Cortex of kidney (tissue), 1 donor: ENCODE measurements at places on chromosomes 12 and 14.

DNA sequence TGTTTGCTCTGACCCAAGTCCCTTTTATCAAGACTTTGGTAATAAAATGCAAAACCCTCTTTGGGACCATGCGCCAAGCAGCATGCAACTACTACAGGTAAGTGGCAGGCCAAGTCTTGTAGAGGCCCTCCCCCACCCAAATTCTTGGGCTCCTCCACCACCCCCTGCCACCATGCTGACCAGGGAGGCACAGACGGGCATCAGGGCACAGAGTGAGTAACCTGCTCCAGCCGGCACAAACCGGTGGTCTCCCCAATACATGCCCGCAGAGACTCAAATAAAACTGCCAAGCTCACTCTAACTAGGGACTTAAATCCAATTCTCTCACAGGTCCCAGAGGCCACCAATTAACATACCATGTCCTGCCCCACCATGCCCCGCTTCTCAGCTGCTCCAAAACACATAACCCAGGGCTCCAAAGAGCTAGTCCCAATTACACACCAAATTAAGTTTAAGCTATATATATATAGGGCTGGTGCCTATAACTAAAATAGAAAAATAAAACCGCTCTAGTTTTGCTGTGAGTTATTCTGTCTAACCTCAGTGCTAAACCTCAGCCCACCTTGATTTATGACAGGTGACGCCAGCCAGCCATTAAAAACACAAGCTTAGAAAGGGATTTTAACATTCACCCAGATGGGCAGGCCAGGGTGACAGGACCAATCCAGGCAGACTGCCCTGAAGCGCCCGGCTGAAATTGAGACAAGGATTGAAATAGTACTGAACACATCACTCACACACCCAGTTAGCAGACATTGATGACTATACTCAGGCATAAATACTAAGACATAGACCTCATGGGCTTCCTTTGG is 81.0 kb downstream of the CLMN start:
- DNase-seq, result no peak

DNA sequence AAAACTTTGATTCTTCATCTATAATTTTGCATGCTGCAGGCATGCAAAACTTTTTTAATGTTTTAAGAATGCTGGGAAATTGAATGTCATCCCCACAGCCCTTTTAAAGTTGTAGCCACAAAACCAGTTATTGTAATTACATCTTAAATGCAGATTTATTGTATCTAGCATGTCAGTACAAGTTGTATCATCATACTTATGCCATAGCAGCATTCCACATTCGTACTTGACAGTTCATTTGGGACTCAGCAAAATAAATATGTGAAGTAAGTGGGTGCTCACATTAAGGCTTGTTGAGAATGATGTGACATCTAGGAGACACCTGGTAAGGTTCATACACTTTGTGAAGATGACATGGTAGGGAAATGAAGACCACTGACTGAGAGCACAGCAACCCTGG is 44.0 kb upstream of the GZMB start:
- no peak for DNase-seq

DNA sequence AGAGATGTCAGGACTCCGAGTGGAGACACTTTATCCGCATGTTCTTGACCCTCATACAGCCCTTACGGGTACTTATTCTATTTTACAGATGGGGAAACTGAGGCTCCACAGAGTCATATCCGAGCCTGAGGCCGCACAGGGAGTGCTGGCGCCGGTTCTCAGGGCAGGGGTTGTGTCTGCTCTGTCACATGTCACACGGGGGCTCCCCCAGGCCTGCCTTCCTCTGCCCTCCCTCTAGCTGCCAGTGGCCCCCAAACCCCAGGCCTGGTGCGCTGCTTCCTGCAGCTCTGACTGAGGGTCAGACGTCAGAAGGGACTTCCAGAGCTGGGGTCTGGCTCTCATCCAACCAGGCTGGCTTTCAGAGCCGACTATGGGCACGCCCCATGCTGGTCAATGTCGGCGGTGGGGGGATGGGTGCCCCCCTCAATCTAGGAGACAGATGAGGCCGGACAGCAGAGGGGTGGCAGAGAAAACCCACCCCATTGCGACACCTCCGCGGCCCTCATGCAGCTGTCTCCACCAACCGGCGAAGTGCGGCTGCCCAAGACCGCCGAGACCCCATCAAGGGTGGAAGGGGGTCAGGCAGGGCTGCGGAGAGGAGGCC is 811 bp upstream of the INF2 start:
- no peak for DNase-seq

DNA sequence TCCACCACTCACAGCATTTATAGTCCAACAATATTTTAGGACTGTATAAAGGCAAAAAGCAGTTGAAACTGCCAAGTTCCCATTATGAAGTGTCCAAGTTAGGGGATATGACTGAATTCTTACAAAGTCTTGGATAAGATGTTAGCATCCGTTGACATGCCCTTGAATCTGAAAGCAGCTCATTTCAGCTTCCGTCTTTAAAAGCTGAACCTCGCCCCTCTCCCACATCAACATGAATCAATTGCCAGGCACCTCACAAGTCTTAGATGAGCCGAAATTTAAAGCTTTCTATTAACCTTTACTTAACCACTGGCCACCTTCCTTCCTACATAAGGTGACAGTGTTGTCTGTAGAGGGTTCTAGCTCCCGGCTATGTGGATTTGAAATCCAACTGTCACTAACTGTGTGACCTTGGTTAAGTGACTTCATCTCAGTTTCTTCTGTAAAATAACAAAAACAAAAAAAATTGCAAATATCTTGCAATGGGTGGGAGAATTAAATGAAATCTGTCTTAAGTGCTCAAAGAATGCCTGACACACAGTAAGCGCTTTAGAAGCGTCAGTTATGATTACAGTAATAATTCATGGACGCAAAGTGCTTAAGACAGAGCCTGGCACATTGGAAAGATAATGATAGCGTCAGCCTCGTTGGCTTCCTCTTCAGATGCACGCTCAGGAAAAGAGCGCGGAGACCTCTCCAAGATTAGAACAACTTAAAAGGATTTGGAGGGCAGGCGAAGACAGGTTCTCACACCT is 1.2 kb downstream of the PPP1CC start:
- no peak for DNase-seq

GRCh38 chr12:88063375-88063774 is 34.2 kb upstream of the C12orf50 start:
- no peak for DNase-seq

- no peak for DNase-seq
Observed at GRCh38 chr12:57090490-57090889, 1.6 kb downstream of the NAB2 start.

- no peak for DNase-seq
Observed at GRCh38 chr12:15474766-15475165, 152.5 kb downstream of the PTPRO start.

GRCh38 chr12:40831916-40832315 is 139.7 kb downstream of the CNTN1 start:
- no peak for DNase-seq

DNA sequence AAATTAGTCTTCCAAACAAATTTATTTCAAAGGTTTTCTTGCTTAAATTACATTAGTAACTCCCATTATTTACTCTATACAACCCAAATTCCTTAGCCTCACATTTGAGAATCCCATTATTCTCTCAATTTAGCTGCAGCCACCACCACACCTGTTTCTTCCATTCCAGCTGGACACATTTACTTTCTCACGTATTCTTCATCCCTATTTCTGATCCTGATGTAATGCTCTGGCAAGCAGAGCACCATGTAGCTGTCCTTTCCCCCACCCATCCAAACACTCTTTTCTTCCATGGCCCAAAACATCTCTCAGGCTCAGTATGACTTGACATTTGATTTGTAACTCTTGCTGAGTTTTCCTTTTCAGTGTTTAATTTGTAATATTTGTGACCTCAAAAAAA is 240.2 kb upstream of the CLEC14A start:
- DNase-seq, result no peak

GRCh38 chr14:35244542-35244941 is 47.6 kb upstream of the PSMA6 start:
- DNase-seq, result no peak

- no peak for DNase-seq
Observed at GRCh38 chr12:66920205-66920604, 241.3 kb upstream of the GRIP1 start.

DNA sequence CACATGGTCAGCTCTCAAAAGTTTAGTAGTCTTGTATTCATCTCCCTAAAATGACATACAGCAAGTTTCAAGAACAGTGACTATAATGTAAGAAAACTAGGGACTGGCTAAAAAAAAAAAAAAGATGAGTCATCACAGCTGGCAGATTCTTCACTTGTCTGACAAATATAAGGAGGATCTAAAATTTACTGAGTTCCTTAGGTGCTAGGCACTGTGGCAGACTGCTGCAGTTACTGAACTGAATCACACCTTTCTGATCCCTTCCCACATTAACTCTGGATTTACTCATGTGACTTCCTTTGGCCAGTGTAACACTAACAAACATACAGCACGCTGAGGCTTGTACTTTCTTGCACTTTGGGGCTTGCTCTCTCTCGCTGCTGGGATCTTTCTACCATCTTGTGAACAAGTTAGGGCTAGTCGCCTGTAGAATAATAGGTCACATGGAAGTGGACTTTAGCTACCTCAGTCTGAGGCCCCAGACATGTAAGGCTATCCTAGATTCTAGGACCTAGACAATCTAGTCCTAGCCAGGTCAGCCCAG is 32.1 kb downstream of the BAZ1A start:
- no peak for DNase-seq

DNA sequence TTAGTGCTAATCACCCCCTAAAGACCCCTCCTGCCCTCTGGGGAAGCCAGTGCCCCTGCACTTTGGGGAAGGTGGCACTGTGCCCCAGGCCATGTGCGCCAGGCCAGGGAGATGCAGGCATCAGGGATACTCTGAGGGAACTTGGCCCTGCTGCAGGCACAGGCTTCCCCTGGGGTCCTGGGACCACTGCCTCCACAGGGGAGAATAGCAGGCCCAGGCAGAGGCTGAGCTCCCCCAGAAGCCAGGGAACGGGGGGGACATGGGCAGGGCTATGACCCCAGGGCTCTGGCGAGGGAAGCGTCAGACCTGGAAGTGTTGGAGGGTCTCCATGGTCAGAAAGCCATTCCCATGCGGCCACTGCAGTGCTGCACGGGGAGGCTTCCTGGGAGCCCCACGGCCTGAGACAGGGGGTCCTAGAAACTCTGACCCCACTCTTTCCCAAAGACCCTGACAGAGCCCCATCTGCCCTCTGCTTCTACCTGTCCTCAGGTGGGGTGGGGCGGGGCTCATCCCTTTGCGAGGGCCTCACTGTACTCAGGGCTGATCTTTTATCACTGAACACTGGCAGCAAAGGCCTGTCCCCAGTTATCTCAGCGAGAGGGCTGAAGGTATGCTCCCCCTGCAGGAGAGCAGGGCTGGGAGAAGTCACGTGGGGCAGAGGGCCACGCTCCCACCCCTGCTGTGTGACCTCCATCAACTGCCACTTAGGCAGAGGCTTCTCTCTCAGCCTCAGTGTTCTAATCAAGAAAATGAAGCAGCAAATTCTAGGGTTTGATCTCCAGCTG is 160.0 kb downstream of the CALM1 start:
- DNase-seq, result no peak

GRCh38 chr12:64916411-64917261 is 92.2 kb downstream of the TBC1D30 start:
- no peak for DNase-seq

DNA sequence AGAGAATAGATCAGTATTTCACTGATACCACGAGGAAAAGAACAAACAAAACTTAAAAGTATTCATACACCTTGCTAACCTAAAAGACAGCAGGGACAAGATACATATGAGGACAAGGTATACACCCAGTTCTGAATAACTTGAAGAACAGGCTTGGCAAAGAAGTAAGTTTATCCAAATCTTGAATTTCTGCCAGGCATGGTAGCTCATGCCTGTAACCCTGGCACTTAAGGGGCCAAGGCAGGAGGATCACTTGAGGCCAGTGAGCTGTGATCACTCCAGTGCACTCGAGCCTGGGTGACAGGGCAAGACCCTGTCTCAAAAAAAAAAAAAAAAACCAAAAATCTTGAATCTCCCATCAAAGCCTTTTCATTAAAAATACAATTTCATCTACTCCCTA is 25.0 kb downstream of the EIF2S1 start:
- no peak for DNase-seq

DNA sequence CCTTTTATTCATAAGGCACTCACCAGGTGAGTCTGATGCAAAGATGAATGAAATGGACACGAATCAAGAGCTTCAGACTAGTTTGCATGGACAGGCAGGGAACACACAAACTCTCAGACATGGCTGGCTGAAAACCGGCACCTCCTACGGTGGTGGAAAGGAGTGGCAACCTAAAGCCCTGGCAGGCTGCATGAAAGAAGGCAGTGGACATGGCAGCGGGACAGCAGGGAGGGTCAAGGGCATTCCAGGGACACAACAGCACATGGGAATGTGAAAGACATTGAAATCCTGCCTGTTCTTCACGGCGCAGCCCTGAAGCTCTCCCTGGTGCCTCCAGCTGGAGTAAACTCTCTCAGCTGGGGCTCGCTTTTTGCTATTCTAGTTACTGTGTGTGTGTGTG is 16.6 kb upstream of the LRTM2 start:
- no peak for DNase-seq

GRCh38 chr12:23719493-23719892 is 230.0 kb downstream of the SOX5 start:
- no peak for DNase-seq

GRCh38 chr14:97873291-97873690 is 1076.1 kb downstream of the VRK1 start:
- no peak for DNase-seq

DNA sequence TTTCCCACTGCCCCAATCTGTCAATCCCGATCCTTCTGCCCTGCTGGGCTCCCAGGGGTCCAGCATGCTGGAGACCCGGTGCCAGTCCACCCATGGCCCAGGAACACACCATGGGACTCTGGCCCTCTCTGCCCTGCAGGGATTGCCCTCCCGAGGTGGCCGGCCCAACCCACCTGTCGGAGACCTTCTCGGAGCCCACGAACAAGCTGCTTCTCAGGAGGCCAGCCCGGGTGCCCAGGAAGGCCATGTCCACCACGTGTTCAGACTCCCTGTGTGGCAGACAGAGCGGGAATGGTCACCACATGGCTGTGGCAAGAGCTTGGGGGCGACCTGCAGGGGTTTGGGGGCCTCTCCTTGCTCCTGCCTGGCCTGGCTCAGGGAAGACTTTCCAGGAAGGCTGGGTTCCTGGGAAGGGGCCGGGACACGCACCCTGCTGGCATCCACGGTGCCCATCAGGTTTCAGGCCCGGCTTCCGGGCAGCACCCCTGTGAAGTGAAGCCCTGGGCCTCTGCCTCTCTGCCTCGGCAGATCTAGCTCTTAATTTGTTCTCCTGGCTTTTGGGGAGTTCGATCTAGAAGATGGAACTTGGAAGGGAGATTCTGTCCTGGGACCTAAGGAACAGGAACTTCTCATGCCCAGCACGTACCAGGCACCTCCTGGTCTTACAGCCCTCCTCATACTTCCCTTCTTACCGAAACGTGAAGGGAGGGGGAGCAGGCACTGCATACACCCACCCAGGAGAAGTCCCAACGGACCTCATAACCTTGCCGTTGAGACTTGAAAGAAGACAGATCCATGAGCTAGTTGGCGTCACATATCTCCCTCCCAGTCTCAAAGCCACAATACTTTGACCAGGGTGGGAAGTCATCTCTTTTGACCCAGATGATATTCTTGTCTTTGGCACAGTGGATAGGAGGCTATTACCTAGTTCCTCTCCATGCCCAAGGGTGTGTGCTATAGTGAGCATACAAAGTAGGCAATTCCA is 26.3 kb downstream of the LRTM2 start:
- DNase-seq, result no peak
